Fibroblast of the aortic adventitia (primary cell): ENCODE measurements at places on chromosomes 4 and X.
A peak's percentile ranks its signal among the peaks of the same experiment; 100 is the strongest.

- DNase-seq = no peak
These were observed 90.4 kb upstream of the HPRT1 start for GRCh38 chrX:134369576-134369975.

GRCh38 chrX:35625714-35626113, 172.4 kb upstream of the MAGEB16 start:
- no peak for DNase-seq

DNA sequence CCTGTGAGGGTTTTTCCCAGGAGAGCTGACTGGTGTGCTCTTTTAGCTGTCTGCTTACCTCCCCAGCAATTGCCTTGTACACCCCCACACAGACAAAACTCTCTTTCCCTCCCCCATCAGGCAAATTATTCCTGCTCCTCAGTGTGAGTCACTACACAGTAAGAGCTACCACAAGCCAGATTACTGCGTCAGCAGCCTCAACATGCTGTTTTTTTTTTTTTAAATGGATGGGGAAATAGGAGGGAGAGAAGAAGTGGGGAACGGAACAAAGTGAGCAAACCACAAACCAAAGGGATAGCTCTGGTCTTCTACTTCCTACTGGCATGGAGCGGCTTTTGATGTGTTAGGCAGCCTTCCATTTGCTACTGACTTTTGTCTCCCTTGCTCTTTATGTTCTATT, 107.5 kb upstream of the ACSL4 start:
- peak; percentile 93 for DNase-seq

DNA sequence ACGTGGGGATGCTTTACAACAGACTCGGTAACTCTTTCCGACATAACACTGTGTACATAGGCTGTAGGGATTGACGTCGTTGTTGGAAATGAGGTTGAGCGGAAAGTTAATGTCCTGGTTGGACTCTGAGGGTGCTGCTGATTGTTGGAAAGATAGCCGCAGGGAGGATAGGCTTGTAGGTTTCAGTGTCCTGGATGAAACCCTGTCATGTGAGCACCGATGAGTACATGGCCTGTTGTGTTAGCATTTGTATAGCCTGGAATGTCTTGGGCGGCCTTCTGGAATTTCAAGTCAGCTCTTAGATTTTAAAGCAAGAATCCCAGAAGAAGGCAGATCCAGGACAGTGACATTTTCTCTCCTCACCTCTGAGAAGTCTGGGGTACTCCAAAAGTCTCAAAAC, 63.3 kb downstream of the TBC1D14 start:
- DNase-seq = no peak

DNA sequence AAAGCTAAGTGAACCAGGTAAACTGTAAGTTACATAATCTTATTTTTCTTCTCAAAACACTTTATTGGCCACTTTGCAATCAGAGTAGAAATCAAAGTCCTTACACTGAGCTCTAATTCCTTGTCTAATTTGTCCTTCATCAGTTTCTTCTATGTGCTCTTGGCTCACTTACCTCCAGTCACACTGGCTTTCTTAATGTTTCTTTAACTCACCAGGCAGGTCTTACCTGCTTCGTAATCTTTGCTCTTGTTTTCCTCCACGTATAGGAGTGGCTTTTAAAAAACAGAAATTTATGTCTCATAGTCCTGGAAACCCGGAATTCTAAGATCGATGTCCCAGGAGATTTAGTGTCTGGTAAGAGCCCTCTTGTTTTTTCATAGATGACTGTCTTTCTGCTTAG, 1462.1 kb downstream of the FSTL5 start:
- DNase-seq = no peak

DNA sequence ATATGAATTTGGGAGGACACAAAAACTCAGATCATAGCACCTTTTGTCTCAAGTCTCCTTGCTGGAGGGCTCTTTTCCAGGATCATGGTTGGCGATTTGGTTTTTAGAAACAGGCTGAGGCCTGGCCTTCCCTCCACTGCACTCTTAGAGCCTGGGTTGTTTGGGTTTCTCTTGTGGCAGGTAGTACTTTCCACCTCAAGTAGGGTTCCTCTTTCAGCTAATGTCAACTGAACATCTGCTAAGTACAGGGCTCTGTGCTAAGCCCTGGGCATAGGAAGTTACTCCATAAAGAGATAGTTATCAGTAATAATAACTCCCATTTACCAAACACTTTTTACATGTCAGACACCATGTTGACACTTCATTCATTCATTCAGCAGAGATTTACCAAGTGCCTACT, 28.2 kb upstream of the APLN start:
- DNase-seq = no peak

- no peak for DNase-seq
These were observed 25.2 kb downstream of the MANBA start for GRCh38 chr4:102735582-102735981.

DNA sequence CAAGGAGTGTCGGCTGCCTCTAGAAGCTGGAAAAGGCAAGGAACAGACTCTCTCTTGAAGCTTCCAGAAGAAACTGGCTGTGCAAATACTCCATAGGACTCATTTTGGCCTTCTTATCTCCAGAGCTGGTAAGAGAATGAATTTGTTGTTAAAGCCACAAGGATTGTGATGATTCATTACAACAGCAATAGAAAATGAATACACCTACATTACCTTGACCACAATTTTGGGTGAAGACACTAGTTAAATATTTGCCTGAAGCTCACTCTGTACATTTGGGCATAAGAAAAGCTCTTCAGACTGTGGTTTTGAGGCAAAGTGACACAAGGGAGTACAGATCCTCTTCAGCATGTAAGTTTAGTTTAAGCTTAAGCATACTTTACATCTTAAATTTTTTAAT, 134.5 kb upstream of the TLL1 start:
- no peak for DNase-seq

DNA sequence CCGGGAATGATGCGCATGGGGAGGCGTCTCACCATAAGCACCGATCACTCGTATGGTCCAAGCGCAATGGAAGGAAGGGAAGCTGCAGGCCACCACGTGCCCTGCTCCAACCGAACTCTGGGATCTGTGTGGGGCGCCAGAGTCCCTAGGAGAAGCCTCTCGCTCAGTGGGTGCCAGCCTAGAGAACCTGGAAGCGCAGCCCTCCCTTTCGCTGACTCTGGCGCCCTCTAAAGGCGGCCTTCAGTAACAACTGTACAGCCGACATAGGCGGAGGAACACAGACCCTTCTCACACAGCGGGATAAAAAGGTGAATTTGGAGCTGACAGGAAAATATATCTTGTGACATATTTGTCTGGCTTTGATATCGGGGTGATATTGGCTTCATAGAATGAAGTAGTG, 76.0 kb downstream of the INTS6L start:
- DNase-seq = peak; percentile 42

DNA sequence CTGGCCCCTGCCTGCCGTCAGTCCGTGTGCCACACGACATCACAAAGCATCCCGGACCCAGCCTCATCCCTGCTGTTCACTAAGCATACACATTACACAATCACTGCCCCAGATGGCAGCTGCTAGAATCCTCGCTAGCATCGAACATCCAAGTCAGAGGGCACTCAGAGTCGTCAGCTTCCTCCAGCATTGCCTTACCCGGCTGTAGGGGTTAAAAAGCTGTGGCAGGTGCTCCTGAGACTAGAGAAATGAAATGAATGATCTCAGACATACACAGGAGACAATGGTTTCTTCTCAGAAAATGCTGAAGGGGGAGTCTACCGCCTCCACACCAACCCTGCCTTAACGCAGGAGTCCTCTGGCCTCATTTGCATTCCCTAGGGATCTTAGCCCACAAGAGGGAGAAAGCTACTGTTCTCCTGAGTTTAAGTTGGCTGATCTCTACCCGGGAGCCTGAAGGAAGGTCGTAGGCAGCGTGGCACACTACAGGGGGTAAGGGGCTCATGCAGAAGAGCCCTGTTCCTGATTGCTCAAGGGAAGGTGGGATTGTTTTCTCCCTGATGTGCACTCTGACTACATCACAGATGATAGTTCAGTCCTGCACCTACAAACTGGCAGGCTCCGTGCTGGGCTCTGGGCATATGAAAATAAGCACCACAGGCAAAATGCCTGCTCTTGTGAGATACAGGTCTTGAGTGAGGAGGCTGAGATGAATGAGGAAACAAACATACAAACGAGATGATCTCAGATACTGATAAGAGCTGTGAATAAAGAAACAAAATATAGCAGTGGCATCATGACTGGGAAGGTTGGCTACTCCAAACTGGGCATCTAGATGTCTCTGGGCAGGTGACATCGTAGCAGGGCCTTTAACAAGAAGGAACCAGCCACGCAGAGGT, 2.6 kb upstream of the KIAA0232 start:
- no peak for DNase-seq

- no peak for DNase-seq
These were observed 396.0 kb downstream of the PDGFC start for GRCh38 chr4:156575430-156576073.

GRCh38 chrX:153245288-153245731, 66.2 kb downstream of the MAGEA1 start:
- DNase-seq = no peak

- DNase-seq = peak; percentile 15
These were observed 51.0 kb downstream of the AGA start for GRCh38 chr4:177391287-177391686.

GRCh38 chrX:108397627-108398391, 40.4 kb downstream of the COL4A6 start:
- peak; percentile 66 for DNase-seq
